Activated CD4-positive, alpha-beta T cell treated with anti-CD3 and anti-CD28 coated beads, Interleukin-2, amount 10 ng/mL, durations not matched to agents 7 days and 5 days (primary cell): ENCODE measurements at places on chromosomes 3 and 15. TPM values are rescaled to one million over a fixed set of nuclear protein-coding genes. Genes with fewer than 3 reads are reported as not detected.
A peak's percentile ranks its signal among the peaks of the same experiment; 100 is the strongest.

Gene KCNMB2
- not detected for total RNA-seq

Gene TMEM266
- not detected for total RNA-seq

GRCh38 chr3:134351427-134351826, 22.8 kb downstream of the AMOTL2 start:
- H3K27ac ChIP-seq, result no peak overlapping the region
- H3K36me3 ChIP-seq, result no peaks in the 10 kb centered on the region
- H3K27me3 ChIP-seq, result no peaks in the 10 kb centered on the region
- DNase-seq, result no peak

Gene DGKG
- total RNA-seq, result 0.04 TPM

DNA sequence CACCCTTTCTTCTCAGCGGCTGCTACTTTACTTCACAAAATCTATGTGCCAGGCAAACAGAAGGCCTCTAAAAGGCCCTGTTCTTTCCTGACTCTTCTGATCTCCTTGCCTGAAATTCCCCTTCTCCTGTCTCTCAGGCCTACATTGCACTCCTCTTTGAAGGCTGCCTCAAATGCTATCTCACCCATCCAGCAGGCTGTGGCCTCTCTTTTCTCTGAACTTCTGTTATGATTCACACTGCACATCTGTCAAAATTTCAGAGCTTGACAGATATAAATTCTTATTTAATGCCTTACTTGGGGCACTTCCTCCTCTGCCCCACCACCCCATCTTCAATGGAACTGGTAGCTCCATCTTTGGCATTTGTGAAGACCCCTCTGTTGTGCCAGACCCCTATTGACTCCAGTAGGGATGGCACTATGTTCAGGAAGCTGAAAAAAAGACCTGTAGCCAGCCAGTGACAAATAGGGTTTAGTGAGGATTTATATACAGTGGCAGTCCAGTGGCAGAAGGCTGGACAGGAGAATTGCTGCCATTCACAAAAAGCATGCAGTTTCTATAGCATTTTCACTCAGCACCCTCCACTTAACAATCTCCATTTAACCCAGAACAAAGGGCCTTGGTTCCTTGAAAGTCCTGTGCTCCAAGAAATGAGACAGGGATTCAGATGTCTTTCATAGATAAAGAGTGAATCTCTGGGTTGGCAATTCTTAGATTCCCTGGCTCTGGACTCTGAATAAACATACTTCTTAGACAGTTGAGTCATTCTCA, 415.8 kb upstream of the GRM7 start:
- H3K4me3 ChIP-seq, result no peak overlapping the region
- DNase-seq, result no peak
- H3K27me3 ChIP-seq, result no peaks in the 10 kb centered on the region
- H3K4me1 ChIP-seq, result no peaks in the 10 kb centered on the region
- no peak overlapping the region for H3K27ac ChIP-seq
- no peaks in the 10 kb centered on the region for H3K36me3 ChIP-seq

- peaks cover 30% of the 10 kb centered on the region for H3K27me3 ChIP-seq
- no peak overlapping the region for H3K4me3 ChIP-seq
- H3K27ac ChIP-seq, result no peak overlapping the region
- H3K36me3 ChIP-seq, result no peaks in the 10 kb centered on the region
Measured at GRCh38 chr3:127978636-127979035, 63.6 kb downstream of the KBTBD12 start.

Gene TGM5
- not detected for total RNA-seq

- H3K27me3 ChIP-seq, result no peaks in the 10 kb centered on the region
- DNase-seq, result no peak
- H3K27ac ChIP-seq, result no peak overlapping the region
- peaks cover 18% of the 10 kb centered on the region for H3K4me1 ChIP-seq
Measured at GRCh38 chr3:49352890-49353421, 5.2 kb downstream of the GPX1 start.

GRCh38 chr3:124886168-124887056, 753 bp downstream of the ITGB5 start:
- H3K27ac ChIP-seq, result no peak overlapping the region
- H3K36me3 ChIP-seq, result no peaks in the 10 kb centered on the region
- H3K27me3 ChIP-seq, result peaks cover 70% of the 10 kb centered on the region
- H3K4me1 ChIP-seq, result peaks cover 4% of the 10 kb centered on the region

Gene DNASE1L3
- not detected for total RNA-seq

Gene CYP19A1
- total RNA-seq, result not detected

Gene CAMK2N2
- not detected for total RNA-seq

- H3K27ac ChIP-seq, result no peak overlapping the region
- H3K36me3 ChIP-seq, result no peaks in the 10 kb centered on the region
- no peak for DNase-seq
- no peaks in the 10 kb centered on the region for H3K4me1 ChIP-seq
- H3K27me3 ChIP-seq, result no peaks in the 10 kb centered on the region
Measured at GRCh38 chr3:115958526-115958925, 335.2 kb downstream of the GAP43 start.

DNA sequence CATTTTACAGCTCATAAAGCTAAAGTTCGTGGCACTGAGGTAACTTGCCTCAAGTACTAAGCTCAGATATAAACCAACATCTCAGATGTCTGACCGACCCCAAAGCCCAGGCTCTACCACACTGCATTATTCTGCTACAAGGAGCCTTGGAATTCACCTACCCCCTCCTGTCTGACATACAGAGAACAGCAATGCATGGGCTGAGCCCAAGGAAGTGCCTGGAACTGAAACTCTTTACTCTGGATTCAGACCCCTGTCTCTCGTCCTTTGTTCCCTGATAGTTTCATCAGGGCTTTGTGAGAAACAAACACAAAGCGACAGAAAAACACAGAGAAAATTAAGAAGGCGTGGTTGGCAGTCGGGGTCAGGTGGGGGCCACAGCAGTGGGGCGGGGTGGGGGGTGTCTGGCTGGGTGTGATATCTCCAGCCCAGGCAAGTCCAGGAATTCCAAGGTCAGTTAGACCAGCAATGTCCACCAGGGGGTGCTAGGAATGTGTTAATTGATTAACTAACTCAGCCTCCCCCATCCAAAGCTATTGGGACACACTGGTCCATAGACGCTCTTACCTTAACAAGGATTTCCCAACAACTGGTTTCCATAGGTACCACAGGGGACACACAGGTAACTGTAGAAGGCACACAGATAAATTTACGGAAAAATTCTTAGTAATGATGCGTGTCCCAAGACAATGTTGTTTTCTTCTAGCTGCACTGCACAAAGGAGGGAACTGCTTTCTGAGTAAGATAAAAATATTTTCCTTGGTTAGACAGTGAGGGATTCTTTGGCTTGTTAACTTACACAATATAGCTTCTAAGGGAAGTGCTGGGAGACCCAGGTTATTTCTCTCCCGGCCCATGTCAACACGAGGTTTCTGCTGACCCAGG, 18.8 kb upstream of the SSUH2 start:
- H3K36me3 ChIP-seq, result no peaks in the 10 kb centered on the region
- no peak overlapping the region for H3K4me3 ChIP-seq
- H3K27ac ChIP-seq, result no peak overlapping the region
- no peaks in the 10 kb centered on the region for H3K4me1 ChIP-seq
- peak; percentile 44 for DNase-seq
- H3K27me3 ChIP-seq, result peaks cover 14% of the 10 kb centered on the region

Gene FBXW12
- total RNA-seq, result not detected

Gene SPINK8
- total RNA-seq, result not detected

Gene PLXNB1
- total RNA-seq, result 2.3 TPM

DNA sequence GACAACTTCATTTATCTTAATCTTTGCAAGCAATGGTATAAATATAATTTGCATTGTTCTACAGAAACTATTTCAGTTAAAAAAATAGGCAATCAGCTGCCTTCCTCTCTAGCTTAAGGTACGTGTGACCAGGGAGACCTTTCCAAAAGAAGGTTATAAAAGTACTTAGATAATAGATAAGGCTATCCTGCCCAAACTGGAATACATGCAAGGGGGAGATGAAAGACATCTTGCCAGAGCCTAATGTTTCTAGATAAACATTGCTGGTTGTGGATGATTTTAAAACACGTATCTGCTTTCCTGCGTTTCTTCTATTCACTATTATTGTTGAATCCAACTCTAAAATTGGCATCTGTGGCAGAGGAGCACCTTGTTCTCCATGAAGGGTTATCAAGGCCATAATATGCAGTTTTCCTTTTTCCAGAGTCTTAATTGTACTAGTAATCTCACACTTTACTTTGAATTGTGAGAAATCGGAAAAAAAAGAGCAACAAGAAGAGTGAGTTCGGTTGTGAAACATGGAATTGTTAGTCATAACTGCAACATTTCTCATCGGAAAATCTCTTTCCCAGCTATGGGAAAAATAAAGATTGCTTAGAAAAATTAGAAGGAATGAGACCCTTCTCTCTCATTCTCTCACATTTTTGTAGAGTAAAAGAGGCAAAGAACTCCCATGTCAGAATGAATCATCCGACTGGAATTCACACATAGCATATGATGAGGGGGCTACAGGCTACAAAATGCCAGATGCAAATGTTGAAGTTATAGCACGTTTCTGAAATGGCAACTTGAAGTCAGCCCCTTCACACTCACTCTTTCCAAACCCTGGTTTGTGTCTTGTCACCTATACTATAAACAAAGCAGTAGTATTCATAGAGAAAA, 936.1 kb upstream of the NR2F2 start:
- no peak overlapping the region for H3K27ac ChIP-seq
- no peak for DNase-seq
- H3K4me3 ChIP-seq, result no peak overlapping the region
- H3K36me3 ChIP-seq, result no peaks in the 10 kb centered on the region
- H3K4me1 ChIP-seq, result no peaks in the 10 kb centered on the region
